ENCODE measurements at places on chromosomes 5 and 9.

DNA sequence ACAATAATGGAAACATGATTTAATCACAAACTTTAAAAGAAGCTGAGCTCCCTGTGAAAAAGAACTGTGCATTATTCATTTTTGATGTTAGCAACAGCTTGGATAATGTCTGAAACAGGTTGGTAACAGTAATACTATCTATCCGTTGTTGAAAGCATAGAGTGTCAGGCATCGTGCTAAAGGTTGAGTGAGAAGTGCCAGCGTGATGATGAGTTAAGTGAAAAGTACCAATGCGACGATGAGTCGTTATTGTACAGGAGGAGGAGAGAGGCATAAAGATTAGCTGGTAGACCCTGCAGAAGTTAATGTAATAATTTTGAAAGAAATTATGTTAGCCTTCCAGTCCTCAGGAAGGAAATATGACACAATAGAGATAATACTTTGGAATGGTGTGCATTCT is 593.6 kb downstream of the MAT2B start:
- DNase-seq = no peak

DNA sequence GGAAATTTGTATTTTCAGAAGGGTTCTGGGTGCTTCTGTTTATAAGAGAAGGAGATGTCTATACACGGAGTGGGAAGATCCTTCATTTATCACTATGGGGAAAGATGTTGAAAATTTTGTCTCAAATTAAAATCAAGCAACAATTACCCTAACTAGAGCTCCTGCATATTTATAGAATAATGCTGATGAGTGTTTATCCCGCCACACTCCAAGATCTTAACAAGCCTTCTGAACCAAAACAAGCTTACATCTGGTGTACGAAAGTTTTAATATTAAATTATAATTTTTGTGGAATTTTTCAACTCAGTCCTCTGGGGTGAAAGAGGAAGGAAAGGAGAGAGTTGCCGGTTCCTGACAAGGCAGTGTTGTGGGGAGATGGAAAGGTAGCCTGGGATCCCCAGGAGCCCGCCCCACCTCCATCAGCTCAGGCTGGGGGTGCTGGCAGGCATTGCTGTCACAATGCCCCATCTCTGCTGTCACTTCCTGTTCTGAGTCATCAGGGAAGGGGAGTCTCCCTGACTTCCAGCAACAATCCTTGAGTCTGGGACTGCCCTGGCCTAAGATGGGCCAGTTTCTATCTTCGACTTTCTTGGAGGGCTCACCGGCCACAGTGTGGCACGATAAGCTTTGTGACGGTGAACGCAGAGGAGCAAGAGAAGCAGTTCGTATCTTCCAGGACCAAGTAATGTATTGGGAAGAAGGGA is 64.5 kb downstream of the ERAP1 start:
- no peak for DNase-seq

DNA sequence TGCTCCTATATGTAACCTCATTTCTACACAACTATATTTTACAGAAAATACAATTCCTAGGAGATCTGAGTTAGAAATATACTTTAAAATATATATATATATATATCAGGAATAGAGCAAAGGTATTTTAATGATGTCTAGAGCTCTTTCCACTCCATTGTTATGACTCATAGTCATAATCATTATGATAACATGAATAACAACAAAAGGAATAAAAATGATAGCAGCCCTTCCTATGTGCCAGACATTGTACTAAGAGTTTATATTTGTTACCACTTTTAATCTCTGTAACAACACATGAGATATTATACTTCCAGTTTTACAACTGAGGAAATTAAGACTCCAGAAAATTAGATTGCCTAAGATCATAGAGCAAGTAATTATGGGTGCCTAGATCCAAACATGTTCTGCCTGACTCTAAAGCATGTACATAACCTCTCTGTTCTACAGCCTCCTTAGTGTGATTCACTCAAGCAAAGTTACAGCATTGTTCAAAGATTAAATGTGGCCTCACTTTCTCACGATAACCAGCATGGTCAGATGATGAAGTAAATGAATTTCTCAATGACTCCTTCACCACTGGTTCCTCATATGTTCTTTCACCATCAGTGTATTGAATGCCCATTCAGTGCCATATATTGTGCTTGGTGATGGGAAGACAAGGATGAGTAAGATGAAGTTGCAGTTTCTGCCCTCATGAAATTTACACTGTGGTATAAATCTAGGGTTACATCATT is 452.1 kb downstream of the EFNA5 start:
- DNase-seq = no peak

DNA sequence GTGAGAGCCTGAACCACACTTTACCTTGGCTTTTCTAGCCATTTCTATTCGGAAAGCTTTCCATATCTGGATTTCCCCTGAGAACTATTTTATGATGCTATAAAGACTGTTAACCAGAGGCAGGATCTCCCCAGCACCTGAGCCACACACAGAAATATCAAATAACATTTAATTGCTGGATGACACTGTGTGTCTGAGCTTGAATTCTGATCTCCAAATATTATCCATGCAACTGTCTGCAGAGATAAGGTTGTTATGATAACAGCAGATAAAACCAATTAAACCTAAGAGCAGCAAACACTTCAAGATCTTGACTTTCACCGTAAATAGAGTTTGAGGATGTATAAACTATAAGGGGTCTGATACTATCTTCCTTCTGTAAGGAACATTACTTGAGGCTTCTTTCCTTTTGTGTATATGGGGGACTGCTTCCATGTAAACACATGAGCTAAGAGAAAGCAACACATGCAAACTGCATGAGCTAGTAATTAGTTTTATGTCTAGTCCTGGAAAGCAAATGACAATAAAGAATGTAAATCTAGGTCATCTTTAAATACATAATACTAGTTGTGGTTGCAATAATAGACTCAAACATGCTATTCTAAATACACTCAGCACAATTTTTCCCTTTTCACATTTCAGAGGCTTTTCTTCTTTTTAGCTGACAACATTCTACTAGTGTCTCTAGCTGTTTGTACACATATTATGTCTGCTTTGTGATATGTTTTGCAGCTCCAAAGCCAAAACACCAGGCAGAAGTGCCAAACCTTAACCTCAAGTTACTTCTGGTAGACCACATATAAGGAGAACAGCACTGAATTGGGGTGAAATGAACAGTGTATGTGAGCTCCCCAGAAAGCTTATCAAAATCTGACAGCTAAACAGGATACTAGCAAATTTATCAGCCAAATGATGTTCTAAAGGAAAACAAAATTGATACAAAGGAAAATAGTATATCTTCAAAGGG is 136.5 kb downstream of the EFNA5 start:
- no peak for DNase-seq

GRCh38 chr9:4716163-4716562 is 24.8 kb downstream of the AK3 start:
- DNase-seq = no peak

- no peak for DNase-seq
Measured at GRCh38 chr5:110625376-110625999, 101.0 kb downstream of the TMEM232 start.

DNA sequence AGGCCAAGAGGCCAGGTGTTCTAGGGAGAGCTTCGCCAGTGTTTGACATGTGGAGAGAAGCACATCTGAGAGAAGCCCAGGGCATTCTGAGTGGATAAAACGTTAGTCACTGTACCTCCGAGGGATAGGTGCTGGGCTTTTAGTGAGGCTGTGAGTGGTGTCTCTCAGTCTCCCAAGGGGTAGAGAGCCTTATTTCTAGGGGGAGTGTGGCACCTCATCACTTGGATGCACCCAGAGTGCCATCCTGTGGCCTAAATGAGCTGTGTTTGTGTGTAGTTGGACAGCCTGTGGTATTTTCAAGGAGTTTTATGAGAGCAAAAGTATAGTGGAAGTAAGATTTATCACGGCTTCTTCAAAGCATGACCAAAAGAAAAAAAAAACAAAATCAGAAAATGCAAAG is 1046.9 kb upstream of the WWC1 start:
- no peak for DNase-seq

DNA sequence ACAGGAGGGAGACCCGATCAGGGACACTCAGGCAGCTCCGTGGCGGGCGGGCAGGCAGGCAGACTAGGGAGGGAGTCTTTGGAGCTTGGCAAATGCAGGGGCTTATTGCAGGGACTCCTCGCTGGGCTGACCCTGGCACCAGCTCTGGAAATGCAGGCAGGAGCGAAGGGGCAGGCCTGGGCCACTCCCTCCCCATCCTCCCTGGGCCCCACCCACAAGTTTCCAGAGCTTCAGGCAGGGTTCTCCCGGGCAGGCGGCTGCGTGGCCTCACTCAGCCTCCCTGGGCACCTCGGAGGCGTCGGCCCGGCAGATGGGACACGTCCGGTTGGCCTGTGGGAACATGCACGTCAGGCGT is 8.5 kb downstream of the RNF44 start:
- DNase-seq = no peak

DNA sequence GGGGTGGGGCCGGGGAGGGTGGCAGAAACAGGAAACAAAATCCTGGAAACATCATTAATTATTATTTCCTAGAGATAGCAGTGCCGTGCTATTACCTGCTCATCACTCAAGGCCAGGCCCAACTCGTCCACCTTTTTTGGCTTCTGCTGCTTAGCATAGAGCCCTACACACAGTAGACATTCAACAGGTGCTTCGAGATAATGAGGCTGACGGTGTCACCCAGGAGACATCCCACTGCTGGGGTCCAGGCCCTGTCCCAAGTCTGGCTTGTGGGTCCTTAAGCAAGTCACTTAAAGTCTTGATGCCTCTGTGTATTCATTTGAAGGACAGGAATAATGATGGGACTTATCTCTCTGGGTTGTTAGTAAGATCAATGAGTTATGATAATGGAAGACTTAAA is 506.6 kb downstream of the BNC2 start:
- no peak for DNase-seq

DNA sequence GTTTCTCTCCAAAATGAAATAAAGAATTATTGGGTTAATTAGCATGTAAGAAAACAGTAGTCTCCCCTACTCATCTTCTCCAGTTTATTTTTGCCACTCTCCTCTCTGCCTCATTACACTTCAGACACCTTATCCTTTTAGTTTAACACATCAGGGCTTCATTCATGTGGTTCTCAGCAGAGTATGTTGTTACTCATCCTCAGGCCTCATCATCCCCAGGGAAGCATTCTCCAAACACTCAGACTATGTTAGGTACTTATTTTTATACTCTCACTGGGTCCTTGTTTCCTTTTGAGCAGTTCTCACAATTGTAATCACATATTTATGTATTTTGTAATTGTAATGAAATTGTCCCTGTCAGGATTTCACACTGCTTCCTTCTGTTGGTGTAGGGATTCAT is 470.5 kb downstream of the PDE4D start:
- no peak for DNase-seq

DNA sequence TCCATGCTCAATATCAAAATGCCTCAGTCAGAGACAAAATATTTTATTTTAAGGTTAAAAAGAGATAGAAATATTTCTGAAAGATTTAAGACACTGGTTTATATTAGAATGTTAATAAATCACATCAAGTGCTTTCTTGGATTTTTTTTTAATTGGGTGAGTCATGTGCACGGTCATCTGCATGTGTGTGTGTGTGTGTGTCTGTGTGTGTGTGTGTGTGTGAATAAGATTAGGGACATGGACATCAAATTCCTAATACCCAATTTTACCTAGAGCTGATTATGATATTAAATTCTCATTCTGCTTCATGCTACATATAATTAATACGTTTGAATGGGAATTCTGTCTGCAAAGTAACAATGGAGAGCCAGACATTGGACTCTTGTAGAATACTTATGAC is 122.9 kb downstream of the BASP1 start:
- no peak for DNase-seq

DNA sequence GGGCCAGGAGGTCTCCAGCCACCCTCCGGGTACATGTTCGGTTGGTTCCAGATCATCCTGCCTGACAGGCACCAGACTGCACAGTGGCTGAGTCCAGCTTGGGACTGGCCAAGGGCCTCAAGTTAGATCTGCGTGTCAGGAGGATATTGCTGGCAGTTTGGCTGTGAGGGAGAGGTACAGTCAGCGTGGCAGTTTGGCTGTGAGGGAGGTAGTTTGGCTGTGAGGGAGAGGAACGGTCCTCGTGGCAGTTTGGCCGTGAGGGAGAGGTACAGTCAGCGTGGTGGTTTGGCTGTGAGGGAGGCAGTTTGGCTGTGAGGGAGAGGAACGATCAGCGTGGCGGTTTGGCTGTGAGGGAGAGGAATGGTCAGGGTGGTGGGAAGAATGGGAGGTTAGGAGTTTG is 39.0 kb downstream of the CACNA1B start:
- no peak for DNase-seq

DNA sequence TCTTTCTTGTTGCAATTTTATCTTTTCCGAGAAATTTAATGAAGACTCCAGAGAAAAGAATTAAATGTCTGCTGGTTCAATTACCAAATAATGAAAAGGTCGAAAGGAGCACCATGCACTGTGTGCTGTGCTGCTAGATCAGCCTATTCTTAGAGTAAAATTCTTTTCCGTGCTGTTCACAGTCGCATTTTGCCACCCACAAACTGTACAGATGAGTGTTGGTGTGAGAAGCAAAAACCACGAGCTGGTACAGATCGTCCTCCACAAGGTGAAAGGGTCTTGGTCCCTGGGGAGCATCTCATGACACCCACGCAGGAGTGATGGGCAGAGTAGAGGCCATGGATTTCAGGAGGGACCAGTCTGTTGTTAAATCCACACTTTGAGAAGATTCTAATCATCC is 143.8 kb upstream of the PUM3 start:
- no peak for DNase-seq

DNA sequence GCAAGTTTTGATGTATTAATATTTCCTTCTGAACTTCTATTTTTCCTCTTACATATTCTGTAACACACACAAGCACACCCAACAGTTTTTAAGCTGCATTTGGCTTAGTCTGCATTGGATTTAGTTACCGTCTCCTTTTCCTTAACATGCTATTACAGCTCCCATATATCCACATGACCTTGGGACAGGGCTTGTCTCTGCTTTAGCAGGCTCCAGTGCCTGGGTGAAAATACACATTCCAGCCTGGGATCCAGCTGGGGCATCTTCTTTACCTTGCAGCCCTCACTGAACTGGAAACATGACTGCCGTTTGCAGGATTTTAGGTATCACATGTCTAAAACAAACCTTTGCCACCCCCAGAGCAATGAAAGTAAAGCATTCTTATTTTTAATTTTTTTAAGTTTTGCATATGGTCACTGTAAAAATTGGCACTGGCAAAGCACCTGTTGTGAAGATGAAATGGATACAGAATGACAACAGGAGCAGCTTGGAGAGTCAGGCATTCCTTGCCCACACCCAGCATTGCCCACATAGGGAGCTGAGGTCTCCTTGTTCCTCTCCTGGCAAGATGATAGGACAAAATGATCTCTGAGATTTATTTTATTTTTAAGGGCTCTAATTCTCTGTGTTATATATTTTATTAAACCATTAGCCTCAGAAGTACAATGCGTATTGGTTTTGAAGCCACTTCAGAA is 4.0 kb downstream of the GADD45G start:
- DNase-seq = no peak

DNA sequence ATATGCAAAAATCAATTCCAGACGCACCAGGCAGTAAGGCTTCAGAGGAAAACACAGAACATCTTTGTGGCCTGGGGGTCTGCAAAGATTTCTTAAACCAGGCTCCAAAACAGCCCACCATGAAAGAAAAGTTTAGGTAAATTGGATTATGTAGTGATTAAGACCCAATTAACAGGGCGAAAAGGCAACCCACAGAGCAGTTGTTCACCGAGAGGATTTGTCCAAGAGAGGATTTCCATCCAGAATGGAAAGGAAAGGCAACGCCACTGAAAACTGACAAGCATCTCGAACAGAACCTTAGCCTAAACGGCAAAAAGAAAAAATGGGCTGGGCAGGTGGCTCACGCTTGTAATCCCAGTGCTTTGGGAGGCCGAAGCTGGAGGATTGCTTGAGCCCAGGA is 37.4 kb downstream of the GLT6D1 start:
- DNase-seq = no peak

GRCh38 chr9:133137451-133138231 is 16.6 kb upstream of the RALGDS start:
- DNase-seq = peak; percentile 21

GRCh38 chr5:115842089-115842935 is 577 bp downstream of the AP3S1 start:
- DNase-seq = no peak
